ENCODE measurements at places on chromosomes 3 and 15. TPM values are rescaled to one million over a fixed set of nuclear protein-coding genes. Genes with fewer than 3 reads are reported as not detected.

The CEMIP gene
- total RNA-seq = 1.5 TPM

The KLF15 gene
- total RNA-seq = 0.08 TPM

The IL5RA gene
- not detected for total RNA-seq

The P2RY12 gene
- total RNA-seq = not detected

The ARPIN gene
- total RNA-seq = 11.8 TPM

The CATSPER2 gene
- 0.96 TPM for total RNA-seq

The RHOV gene
- total RNA-seq = 6.0 TPM

The STRIT1 gene
- total RNA-seq = not detected

The CYP8B1 gene
- not detected for total RNA-seq

The SLC38A3 gene
- not detected for total RNA-seq

The CEP70 gene
- total RNA-seq = 5.7 TPM

The FRMD5 gene
- total RNA-seq = 3.7 TPM

The NLGN1 gene
- total RNA-seq = not detected

The TEX9 gene
- total RNA-seq = 5.0 TPM

The CFAP91 gene
- 0.40 TPM for total RNA-seq

The AADACL2 gene
- total RNA-seq = not detected

The AMT gene
- total RNA-seq = 0.30 TPM

The MAN2C1 gene
- 101 TPM for total RNA-seq

The TRAT1 gene
- not detected for total RNA-seq

The PLA2G4E gene
- total RNA-seq = not detected

Measured in A549 treated with CORT108297 at 1 μM for 4 hours (cell line).